ENCODE measurements at places on chromosomes 6 and 20. TPM values are rescaled to one million over a fixed set of nuclear protein-coding genes. Genes with fewer than 3 reads are reported as not detected.

The MUC22 gene
- not detected for total RNA-seq

The CYB5R4 gene
- total RNA-seq: 4.3 TPM

DNA sequence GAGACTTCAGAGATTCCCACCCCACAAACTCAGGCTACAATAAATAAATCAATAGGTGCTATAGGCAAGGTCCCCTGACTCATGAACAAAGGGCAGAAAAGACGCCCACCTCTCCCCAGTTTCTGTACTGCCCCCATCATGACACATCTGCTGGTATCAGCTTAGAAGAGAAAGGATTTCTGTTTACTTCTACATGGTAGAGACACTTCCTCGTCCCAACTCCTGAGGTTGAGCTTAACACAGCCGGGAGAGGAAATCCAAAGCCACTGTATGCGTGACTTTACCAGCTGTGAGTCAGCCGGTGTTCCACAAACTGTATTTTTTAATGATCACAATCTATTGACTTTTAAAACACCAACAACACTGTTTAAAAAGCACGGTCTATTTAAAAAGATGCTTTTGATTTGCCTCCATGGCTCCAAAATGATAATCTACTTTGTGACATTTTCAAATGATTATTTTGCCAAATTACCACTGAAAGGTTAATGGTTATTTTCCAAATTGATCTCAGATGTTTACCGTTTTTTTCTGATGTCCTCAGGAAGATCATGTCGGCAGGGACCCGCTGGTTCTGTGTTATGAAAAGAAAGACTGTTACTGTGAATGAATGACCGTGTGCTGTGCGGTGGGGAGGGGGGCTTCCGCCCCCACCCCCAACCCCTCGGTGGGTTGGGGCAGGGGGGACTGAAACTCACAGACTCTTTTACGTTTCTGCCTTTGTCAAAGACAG is 72.5 kb downstream of the ATP9A start:
- DNase-seq: peak; percentile 70

DNA sequence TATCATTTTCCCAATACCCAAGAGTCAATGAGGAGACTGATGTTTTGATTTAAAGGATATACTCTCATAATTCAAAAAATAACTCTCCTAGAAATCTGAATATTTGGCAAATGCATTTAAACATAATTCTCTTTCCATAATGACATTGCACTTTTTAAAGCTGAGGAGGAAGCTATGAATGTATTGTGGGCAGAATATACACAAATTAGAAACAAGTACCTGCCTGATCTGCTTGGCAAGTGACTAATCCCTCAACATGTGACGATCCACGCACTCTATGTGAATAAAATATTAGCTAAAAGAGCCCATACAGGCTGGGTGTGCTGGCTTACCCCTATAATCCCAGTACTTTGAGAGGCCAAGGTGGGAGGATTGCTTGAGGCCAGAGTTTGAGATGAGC is 88.3 kb upstream of the CCDC28A start:
- DNase-seq: no peak

DNA sequence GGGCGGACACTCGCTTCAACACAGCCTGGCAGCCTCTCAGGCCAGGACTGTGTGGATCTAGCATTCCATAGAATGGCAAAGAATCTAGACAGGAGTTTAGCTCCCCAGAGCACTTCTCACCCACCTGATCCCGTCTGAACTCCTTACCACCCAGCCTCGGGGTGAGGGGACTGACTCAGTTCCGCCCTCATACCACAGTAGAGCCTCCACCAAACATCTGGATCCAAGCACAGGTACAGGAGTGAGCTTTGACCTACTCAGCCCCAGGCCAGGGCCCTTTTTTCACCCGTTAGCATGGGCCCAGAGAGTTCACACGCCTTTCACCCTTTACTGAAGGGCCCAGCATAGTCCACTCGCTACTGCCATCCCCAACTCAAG is 715 bp downstream of the PSMF1 start:
- no peak for DNase-seq

GRCh38 chr6:128282961-128283360 is 237.4 kb downstream of the PTPRK start:
- no peak for DNase-seq
